ENCODE measurements at places on chromosomes 5 and 9. TPM values are rescaled to one million over a fixed set of nuclear protein-coding genes. Genes with fewer than 3 reads are reported as not detected.

- H3K36me3 ChIP-seq = peaks cover 55% of the 10 kb centered on the region
- no peak overlapping the region for H3K27ac ChIP-seq
- no peaks in the 10 kb centered on the region for H3K27me3 ChIP-seq
- DNase-seq = no peak
Measured at GRCh38 chr5:151202381-151203139, 21.3 kb downstream of the CCDC69 start.

DNA sequence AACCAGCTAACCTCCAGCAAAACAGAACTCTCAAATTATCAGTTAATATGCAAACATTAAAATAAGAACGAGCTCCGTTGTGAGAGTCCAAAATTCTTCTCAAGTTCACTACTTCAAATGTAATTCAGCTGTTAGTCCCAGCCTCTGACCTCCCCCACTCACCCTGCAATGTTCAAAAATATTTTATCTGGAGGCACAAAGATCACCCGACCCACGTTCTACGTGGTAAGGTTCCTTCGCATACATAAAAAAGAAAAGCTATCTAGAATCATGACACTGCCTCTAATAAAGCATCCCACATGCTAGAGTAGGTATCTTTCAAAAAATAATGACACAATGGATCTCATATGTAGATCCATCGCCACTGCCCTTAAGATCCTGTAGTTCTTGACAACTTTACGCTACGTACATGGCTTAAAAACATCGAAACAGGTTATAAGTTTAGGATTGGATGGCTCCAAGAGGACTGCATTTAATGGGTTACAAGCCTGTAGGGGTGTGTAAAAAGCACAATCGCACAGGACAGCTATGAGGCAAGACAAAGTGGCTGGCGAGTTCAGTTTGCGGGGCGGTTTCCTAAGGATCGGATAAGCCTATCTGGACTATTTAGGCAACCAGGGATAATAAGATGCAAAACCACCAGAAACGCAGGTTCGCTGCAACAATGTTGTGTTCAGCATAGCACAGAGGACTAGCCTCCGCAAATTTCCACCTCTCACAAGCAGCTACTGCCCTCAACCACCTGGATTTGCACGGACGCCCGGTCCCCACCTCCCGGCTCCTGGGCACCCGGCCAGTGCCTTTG lies 969 bp downstream of the CLK4 start:
- peak overlapping the region; percentile 92 for H3K4me3 ChIP-seq
- H3K36me3 ChIP-seq = peaks cover 22% of the 10 kb centered on the region
- H3K27me3 ChIP-seq = no peaks in the 10 kb centered on the region
- peaks cover 29% of the 10 kb centered on the region for H3K4me1 ChIP-seq
- no peak for DNase-seq

DNA sequence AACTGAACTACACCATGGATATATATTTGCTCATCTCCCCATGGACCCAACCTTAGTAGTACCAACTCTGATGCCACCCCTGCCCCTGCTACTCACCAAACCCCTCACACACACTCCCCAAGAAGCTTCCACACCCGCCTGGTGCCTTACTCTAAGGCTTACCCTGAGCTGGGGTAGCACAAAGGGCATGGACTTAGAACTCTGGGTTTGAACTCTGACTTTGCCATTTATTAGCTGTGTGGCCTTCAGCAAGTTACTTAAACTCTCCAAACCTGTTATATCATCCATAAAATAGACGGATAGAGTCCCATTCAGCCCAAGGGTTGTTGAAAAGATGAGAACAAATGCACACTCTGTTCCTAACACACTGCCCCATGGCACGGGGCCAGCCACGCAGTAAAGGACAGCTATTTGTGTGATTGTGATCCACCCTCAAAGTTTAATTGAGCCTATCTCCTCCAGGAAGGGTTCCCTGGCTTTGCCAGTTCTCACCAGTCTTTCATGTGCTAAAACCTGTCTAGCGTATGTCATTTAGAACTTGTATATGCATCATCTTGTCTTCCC lies 111.0 kb downstream of the KLHL3 start:
- peaks cover 4% of the 10 kb centered on the region for H3K4me1 ChIP-seq
- H3K27ac ChIP-seq = no peak overlapping the region
- H3K36me3 ChIP-seq = peaks cover 5% of the 10 kb centered on the region
- H3K27me3 ChIP-seq = no peaks in the 10 kb centered on the region

BHMT2 gene
- 3.9 TPM for total RNA-seq

- DNase-seq = peak; percentile 90
- peak within 1 kb of the TSS; percentile 55 for H3K4me3 ChIP-seq
- H3K27ac ChIP-seq = peak within 1 kb of the TSS; percentile 79
- no peaks in the 10 kb centered on the region for H3K4me1 ChIP-seq
- H3K36me3 ChIP-seq = no peaks in the 10 kb centered on the region
Measured at GRCh38 chr5:137888863-137889759, at the start of gene PKD2L2. PKD2L2 (plus strand) TSS chr5:137889457; CDS start chr5:137889492, 35 bp downstream.

GRCh38 chr5:39137391-39137790 lies 63.2 kb upstream of the RICTOR start:
- H3K27me3 ChIP-seq = no peaks in the 10 kb centered on the region
- no peak for DNase-seq
- no peaks in the 10 kb centered on the region for H3K4me1 ChIP-seq
- H3K36me3 ChIP-seq = peaks cover 5% of the 10 kb centered on the region
